ENCODE measurements at places on chromosomes 11 and 22.

DNA sequence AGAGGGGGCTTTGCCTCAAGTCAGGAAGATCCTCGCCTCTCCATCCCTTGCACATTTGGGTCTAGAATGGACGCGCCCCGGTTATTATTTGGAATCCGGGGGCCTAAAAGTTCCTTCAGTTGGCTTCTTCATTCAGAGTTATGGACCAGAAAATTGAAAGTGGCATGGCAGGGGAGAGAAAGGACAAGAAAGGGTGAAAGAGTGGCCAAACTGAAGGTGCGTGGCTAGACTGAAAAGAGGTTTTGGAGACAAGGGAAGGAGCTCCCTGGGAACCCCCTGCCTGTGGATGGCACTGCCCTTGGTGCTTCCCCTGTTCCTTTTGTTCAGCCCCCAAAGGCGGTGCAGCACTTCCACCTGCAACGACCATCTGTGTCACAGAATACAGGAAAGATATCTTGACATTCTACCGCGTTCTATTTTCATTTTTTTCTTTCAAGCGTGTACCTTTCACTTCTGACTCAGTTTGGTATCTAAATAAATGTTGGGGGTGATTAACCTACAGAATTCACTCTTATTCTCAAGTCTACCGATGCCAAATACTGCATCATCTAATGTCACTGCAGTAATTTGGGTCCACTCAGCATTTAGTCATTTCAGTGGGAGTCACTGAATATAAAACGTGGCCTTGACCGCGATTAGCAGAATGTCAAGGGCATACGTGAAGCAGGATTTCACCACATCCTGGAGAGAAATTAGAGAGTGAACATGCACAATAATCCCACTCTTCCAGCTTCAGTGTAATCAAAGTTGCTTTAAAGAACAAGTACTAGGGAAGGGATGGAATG, 88.1 kb upstream of the ARHGAP32 start:
- peak; percentile 45 for DNase-seq

GRCh38 chr11:95506777-95507176, 275.8 kb upstream of the SESN3 start:
- DNase-seq: no peak

- no peak for DNase-seq
Measured at GRCh38 chr11:69512790-69513189, 31.3 kb downstream of the LINC01488 start.

DNA sequence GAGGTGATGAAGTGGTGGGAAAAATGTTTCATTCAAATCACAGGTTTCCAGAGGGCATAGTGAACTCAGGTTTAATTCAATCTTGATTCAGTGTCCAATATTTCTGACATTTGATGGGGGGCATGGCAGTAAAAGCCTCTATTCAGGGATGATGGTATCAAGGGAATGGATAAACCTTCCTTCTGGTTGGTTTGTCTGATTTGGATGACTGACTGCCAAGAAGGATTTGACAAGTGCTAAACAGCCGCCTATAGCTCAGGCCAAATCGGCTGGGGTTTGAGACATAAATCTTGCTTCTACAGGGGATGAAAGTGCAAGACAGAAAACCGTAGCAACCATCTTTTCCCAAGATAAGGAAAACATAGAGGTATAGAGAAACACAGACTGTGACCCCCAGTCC, 121.8 kb upstream of the C11orf87 start:
- DNase-seq: no peak

- DNase-seq: no peak
Measured at GRCh38 chr11:118090545-118091162, 3.9 kb upstream of the SMIM35 start.

- DNase-seq: peak; percentile 43
Measured at GRCh38 chr11:82315093-82315492, 418.6 kb downstream of the FAM181B start.

DNA sequence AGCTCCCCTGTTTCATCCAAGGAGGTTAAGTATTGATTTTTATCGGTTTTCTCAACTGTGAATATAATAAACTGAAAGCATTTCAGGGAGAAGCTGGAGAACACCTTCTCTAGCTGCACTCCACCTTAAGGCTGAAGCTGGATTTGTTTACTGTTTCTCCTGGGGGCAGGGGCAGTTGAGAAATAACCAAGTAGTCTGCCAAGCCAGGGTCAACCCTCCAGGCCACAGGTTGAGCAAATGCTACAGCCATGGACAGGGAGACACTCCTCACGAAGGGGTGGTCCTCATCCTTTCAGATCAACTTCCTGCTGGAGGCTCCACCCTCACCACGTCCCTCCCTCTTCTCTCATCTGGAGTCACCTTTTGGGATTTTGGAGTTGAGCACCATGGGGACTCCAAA, at the start of gene TTC36:
TTC36 (plus strand) TSS at position 366 of the 400 bp plus-strand sequence; CDS start at position 387, 21 bp downstream.
- no peak for DNase-seq

GRCh38 chr11:69905611-69906452, 86.6 kb upstream of the FGF3 start:
- no peak for DNase-seq

- DNase-seq: no peak
Measured at GRCh38 chr11:13235895-13236294, 41.7 kb upstream of the BMAL1 start.

GRCh38 chr22:22818861-22819855, 68.5 kb upstream of the IGLL5 start:
- DNase-seq: no peak

DNA sequence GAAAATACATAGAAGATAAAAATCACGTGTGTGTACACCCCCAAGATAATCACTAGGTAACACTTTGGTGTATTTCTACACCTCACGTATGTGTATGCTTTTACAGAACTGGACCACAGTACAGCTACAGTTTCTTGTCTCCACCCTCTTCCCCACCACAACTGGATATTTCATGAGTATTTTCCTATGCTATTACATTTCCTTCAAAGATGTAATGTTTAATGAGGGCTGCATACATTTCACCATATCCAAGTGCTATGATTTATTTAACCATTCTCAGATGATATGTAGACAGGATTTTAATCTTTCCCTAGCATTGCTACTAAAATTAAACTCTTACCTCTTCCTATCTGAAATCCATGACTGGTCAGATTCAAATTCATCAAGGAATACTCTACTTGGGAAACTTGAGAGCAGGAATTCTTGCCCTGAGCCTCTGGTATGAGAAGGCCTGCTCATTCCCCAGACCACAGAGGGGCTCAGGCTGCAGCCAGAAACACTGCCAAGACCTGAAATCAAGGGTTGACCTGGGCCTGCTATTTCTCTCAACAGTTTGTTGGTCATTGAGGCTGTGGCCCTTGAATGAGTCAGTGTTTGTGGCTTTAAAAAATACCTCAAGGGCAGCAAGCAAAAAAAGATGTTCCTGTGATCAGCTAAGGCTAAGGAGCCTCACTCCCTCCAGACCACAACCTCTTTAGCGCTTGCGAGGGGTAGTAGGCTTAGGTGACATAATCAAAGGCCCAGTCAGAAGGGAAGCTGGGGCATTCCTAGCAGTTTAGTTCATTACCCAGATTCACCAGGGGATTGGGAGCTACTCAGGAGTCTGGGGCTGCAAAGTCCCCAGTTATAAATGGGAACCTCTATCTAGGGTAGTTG, 55.5 kb downstream of the ABTB2 start:
- no peak for DNase-seq

DNA sequence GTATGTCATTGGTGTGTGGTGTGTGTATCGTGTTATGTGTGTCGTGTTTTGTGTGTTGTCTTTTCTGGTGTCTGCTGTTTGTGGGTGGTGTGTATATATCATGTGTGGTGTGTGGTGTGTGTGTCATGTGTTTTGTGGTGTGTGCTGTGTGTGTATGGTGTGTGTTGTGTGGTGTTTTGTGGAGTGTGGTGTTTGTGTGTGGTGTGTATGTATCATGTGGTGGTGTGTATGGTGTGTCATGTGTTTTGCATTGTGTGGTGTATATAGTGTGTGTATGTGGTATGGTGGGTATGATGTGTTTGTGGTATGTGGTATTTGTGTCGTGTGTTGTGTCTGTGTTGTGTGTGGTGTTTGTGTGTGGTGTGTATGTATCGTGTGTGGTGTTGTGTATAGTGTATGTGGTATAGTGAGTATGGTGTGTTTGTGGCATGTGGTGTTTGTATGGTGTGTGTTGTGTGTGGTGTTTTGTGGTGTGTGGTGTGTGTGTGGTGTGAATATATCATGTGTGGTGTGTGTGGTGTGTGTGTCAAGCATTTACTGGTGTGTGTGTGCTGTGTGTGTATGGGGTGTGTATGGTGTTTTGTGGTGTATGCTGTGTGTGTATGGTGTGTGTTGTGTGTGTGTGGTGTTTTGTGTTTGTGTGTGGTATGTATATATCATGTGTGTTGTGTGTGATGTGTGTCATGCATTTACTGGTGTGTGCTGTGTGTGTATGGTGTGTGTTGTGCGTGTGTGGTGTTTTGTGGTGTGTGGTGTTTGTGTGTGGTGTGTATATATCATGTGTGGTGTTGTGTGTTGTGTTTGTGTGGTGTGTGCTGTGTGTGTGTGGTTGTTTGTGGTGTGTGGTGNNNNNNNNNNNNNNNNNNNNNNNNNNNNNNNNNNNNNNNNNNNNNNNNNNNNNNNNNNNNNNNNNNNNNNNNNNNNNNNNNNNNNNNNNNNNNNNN, 12.7 kb downstream of the PIM3 start:
- no peak for DNase-seq

DNA sequence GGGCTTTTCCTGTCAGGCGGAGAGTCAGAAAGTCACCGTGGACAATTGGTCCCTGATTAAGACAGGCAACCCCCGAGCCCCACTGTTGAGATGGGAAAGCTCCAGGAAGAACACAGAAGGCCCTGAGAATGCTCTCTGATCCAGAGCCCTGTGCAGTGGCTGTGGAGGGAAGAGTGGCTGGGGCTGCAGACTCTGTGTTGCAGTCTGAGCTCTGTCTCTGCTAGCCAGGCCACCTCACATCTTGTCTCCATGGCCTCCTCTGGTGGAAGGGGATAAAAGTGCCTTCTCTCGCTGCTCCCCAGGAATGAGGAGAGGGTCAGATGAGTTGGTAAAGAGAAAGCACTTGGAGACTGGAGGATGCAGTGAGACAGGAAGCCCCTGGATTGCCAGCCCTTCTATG, 141.2 kb downstream of the CEP164 start:
- DNase-seq: no peak

GRCh38 chr11:106012744-106013143, 9.3 kb downstream of the MSANTD4 start:
- DNase-seq: no peak

GRCh38 chr11:124070915-124071622, 29.9 kb upstream of the OR10G7 start:
- peak; percentile 65 for DNase-seq

- DNase-seq: no peak
Measured at GRCh38 chr11:19181531-19182261, 20.1 kb downstream of the CSRP3 start.

DNA sequence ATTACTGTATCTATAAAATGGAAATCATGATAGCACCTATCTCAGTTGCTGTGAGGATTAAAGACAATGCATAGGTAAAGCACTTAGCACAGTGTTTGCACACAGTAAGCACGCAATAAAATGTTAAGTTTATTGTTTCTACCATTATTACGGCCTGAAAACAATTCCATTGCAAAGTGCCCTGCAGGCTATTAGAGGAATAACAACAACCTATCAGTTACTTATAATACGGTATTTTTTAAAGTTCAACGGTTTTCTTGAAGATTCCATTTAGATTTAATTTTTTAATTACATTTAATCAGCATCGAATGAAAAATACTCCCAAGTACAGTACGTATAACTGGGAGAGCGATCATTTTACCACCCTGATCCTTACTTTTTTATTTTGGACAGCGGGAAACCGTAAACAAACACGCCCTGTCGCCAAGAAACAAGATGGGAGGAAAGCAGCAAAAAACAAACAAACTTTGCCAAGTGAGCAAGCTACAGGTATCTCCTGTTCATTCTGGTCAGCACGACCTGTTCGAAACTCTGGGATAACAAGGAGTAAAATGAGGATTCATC, 893 bp downstream of the SLC36A4 start:
- peak; percentile 22 for DNase-seq

- no peak for DNase-seq
Measured at GRCh38 chr22:45599836-45600577, 71.6 kb upstream of the ATXN10 start.

DNA sequence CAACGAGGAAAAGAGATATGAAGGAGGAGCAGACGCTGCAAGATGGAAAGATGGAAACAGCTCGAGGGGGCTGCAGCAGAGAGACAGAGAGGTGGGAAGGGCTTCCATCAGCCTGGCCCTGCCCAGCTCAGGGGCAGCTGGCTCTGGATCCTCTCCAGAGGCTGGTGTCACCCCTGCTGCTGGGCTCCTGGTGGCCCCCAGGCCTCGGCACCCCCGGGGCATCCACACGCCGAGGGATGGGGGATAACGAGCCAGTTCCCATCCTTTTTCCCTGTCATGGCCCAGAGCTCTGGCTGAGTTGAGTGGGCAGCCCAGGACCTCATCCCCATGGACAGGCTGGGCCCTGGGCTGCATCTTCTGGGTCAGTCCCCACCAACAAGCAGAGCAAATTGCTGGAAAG, 102.3 kb downstream of the ST3GAL4 start:
- DNase-seq: no peak

DNA sequence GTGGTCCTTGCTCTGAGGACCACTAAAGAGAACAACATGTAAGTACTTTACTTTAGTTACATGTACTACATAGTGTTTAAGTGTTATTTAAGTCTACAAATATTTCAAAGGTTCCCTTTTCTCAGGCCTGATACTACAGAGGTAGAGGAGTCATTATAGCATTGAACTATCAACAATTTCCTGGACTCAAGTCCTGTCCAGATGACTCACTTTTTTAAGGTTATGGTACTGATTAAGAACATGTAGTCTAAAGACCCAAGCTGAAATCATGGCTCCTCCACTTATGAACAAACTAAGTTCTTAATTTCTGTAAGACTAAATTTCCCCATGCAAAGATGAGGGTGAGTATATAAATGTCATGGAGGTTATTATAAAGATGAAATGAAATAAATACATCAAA, 74.7 kb downstream of the NARS2 start:
- DNase-seq: no peak

DNA sequence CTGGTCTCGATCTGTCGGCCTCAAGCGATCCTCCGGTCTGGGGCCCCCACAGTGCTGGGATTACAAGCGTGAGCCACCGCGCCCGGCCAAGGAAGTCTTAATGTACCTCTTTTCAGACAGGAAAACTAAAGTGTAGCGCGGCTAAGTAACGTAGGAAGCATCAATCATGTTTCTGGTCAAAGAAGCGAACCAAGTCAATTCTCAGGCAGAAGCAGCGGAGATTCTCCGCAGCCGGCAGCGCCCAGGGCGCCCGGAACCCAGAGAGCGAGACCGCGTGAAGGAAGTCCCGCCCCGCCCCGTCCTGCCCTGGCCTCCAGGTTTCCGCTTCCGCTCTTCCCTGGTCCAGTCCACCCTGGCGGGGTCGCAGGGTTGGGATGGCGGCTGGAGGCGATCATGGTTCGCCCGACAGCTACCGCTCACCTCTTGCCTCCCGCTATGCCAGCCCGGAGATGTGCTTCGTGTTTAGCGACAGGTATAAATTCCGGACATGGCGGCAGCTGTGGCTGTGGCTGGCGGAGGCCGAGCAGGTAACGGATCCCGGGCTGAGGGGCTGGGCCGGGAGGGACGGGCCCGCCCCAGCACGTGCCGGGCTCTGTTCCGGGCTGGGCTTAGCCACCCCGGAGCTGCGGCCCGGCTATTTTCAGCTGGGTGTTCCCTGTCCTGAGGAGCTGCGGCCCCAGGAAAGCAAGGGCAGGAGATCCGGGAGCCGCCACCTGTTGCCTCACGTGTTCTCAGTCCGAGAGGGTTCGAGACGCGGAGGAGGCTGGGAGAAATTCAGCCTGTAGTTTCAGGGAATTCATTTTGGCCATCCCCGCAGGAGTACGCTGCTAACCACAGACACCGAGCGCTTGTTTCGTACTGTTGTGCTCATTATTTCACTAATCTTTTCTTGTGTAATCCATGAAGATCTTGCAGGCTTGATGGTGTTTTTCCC, at the start of gene ADSL:
ADSL (plus strand) TSS at position 316 of the 934 bp plus-strand sequence; CDS start at position 375, 59 bp downstream.
- DNase-seq: peak; percentile 95
